ENCODE measurements at places on chromosomes 12 and 14.
A peak's percentile ranks its signal among the peaks of the same experiment; 100 is the strongest.

GRCh38 chr14:51117593-51117992 lies 22.7 kb upstream of the TRIM9 start:
- no peak for DNase-seq

DNA sequence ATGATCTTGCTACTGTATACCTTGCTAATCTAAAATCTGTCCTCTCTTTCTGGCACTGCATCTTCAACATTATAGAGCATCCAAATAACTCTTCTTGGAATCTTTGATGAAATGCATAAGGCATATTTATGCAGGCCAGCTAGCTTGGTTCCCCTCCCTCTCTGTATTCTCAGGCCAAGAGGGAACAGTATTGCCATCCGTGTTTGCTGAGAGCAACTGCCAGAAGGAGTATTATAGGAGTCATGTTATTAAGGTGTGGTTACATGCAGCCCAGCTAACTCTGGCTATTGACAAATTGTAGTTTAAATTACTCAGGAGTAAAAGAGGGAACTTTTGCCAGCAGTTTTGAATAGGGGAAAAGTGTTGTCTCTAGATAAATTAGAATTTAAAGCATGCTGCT lies 309.3 kb upstream of the E2F7 start:
- DNase-seq: no peak

DNA sequence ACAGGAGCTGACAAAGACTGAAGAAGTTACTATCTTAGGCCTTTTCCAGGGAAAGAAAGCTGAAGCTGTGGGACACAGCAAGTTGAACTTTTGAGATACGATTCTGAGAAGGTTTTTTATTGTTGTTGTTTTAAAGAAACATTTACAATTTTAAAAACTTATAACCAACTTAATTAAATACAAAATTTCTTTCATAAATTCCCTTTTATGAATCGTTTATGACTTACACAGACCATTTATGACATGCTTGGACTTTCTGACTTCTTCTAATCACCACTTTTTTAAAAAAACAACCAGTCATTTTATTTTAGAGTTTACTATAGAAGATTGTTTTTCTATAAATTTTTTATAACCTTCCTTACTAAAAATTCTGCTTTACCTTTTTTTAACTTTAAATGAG lies 68.7 kb downstream of the DHRS2 start:
- no peak for DNase-seq

GRCh38 chr12:46560874-46561273 lies 188.3 kb upstream of the SLC38A2 start:
- DNase-seq: no peak

DNA sequence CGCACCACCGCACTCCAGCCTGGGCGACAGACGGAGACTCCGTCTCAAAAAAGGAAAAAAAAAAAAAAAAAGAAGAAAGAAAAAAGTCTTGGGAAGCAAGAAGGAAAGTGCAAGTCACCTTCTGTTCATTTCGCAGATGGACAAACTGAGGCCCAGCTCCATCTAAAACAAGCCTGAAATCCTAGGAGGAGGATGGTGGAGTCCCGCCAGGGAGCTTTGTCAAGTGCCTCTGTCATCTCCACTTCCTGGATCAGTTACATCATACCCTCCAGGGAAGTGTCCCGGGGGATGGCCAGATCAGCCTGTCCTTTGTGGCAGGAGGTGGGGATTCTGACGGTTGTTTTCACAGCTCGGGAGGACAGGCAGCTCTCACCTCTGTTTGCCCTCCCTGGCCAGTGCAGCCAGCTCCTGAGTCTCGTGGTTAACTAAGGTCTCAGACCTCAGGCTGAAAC lies 8.7 kb upstream of the SDSL start:
- DNase-seq: no peak

- DNase-seq: no peak
These were observed 4.0 kb downstream of the C14orf119 start for GRCh38 chr14:23099212-23099861.

GRCh38 chr12:28227251-28227650 lies 37.0 kb downstream of the CCDC91 start:
- no peak for DNase-seq

- DNase-seq: peak; percentile 69
These were observed at the start of gene VTI1B for GRCh38 chr14:67674480-67675218. TSS of gene VTI1B (minus strand) at chr14:67674632. CDS start at chr14:67674489, 143 bp downstream.

Measured in RWPE1 (cell line).